ENCODE measurements at places on chromosomes 5 and 9.
A peak's percentile ranks its signal among the peaks of the same experiment; 100 is the strongest.

- DNase-seq, result no peak
Observed at GRCh38 chr5:157576678-157577077, 1.1 kb upstream of the ADAM19 start.

DNA sequence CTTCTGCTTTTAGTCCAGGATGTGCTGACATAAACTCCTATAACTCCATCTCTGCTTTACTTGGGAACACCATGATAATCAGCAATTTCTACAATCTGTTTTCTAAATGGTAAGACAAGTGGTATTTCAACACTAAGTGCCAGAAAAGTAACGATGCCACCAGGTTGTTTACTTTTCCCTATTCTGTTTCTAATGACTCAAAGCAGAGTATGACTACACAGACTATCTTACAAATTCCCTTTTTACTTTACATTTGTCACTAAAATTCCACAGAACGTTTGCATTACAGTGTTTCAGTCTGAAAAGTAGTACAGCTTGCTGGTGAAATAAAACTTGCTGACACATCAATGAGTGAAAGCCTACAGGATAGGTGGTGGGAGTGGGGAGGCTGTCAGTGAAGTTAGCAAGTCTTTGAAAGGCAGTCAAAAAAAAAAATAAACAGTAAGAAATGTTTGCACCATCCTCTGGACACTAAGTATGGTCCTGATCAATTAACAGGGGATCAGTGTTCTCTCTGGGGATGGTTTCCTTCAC, 186.5 kb downstream of the LURAP1L start:
- no peak for DNase-seq

DNA sequence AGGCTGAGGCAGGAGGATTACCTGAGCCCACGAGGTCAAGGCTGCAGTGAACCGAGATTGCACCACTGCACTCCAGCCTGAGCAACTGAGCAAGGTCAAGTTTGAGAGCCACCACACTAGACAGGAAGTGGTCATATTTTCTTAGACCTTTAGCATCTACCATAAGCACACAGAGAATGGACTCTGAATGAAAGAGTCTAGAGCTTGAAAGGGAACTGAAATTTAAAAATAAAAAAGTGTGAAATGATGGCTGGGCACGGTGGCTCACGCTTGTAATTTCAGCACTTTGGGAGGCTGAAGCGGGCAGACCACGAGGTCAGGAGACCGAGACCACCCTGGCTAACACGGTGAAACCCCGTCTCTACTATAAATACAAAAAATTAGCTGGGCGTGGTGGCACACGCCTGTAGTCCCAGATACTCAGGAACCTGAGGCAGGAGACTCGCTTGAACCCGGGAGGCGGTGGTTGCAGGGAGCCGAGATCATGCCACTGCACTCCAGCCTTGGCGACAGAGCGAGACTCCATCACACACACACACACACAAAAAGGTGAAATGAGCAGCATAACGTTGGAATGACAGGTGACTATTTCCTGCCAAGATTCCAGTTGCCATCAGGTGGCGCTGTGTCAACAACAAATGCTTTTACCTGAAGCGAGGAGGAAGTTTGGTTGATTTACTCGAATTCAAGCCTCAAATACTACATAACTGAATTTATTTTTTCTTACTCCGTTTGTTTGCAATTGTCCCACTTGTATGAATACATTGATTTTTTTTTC, 21.3 kb upstream of the AK3 start:
- DNase-seq, result peak; percentile 84

DNA sequence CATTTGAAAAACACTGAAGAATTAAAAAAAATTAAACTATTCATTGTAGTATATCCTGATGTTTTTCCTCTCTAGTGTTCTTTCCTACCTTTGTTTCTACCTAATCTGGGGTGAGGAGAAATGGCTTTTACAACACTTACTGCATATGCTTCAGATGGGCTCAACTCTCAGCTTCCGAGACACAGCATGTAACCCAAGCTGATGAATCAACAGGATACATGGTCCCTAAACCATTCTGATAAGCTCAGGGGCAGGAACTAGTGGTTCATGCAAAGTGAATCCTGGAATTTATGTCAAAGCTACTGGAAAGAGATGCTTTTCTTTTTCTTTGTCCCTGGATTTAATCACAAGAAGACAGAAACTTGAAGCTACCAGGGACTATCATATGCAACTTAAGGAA, 672.5 kb upstream of the RORB start:
- no peak for DNase-seq

- DNase-seq, result no peak
Observed at GRCh38 chr9:136551401-136552116, 5.7 kb upstream of the NOTCH1 start.

- DNase-seq, result no peak
Observed at GRCh38 chr5:161093100-161093499, 241.1 kb upstream of the ATP10B start.

DNA sequence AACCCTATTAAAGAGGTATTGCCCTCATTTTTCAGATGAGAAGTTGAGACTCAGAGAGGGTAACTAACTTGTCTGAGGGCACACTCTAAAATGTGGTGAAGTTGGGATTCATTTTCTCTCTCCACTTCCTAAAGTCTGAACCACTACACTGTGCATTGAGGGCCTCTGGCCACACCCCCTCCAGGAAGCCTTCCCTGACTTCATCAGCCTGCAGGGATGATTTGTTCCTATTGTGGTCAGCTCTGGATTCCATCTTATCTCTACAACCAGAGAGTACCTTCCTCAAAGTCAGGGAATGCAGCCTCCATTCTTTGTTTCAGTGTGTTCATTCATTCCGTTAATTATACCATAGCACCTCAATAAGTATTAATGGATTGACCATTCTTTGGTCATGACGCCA, 356.0 kb upstream of the PANK3 start:
- DNase-seq, result no peak

DNA sequence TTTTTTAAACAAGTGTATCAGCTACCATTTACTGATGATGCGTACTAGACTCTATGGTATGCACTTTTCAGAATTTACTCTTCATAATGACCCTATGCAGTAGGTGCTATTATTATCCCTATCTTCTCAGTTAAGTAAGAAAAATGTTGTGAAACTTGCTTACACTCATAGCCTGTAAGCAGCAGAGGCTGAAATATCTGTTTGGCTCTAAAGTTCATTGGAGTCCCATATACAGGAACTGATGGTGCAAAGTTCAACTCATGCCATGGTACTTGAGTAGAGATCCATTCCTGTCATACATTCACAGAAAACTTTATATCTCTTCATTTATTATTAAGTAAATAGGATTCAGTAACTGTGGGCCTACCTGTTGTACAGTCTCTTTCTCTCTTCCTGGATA, 41.4 kb upstream of the CCDC112 start:
- DNase-seq, result no peak

Measured in stimulated activated CD4-positive, alpha-beta T cell treated with anti-CD3 and anti-CD28 coated beads, Interleukin-4, amount 100 ng/mL, for 24 hours (primary cell).